ENCODE measurements at places on chromosomes 5 and 9.

GRCh38 chr9:120655005-120655622 lies 59.2 kb downstream of the MEGF9 start:
- DNase-seq = no peak

- no peak for DNase-seq
Observed at GRCh38 chr9:138097501-138097991, 220.0 kb downstream of the CACNA1B start.

- no peak for DNase-seq
Observed at GRCh38 chr5:122311961-122312590, at the start of gene SNCAIP. Gene SNCAIP (plus strand): TSS chr5:122312237. CDS start chr5:122391135, 78,898 bp downstream.

GRCh38 chr5:21154526-21154925 lies 1166.5 kb upstream of the CDH18 start:
- DNase-seq = no peak

DNA sequence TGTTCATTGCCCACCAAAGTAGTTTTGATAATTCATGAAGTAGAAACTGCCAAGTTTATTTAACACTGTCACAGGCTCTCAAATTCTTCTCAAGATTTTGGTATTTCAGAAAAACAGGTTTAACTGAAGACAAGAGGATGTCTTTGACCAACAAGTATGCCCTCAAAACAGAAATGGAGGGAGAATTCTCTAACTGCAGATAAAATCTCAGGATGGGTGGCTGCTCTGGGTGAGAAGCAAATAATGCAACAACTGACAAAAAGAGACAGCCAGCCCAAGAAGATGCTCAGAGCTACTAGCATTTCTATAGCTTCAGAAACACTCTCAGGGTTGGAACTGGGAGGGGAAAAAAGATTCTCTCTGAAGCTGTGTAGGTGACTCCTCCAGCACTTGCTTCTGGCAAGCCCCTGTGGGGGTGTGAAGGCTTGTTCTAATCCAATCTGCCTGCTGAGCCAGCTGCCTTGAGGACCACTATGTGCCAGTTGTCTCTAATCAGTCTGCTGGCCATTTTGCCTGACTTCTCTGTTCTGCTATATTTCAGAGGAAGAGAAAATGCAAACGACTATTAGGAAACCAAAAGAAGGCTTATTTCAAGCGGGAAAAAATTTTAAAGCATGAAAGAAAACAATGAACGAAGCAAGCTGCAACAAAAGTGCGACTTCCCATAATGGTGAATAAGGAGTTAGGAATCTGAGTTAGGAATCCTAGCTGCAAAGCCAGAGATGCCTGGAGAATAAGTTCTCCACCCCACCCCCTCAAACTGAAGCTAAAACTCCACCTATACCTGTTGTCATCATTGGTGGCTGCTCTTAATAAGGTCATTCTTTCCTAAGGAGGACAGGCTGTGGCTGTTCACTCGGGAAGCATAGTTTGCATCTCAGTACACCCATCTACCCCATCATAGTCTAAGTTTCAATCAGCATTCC lies 147.5 kb downstream of the GNAQ start:
- no peak for DNase-seq

GRCh38 chr9:7234144-7234543 lies 476.4 kb downstream of the KDM4C start:
- no peak for DNase-seq

GRCh38 chr9:22119522-22120158 lies 110.5 kb upstream of the CDKN2B start:
- no peak for DNase-seq

- DNase-seq = no peak
Observed at GRCh38 chr9:700365-701282, 140.9 kb upstream of the DMRT1 start.

DNA sequence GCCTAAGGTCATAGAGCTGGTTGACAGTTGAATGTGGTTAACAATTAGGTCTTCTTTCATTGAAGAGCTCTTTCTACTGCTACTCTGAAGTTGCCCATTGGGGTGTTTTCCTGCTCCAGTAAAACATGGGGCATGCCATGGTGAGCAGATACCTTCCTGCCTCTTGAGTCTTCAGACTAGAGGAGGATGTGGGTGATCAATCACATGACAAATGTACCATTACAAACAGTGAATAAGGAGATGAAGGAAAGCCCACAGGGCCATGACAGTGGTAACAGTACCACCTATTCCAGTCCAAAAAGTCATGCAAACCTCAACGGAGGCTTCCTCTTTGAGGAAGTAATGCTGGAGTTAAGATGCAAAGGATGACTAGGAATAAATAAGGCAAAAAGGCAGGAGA lies 73.5 kb downstream of the CYFIP2 start:
- DNase-seq = no peak

- DNase-seq = no peak
Observed at GRCh38 chr9:97794666-97795065, 58.4 kb upstream of the FOXE1 start.

GRCh38 chr9:112002847-112003457 lies 106.3 kb downstream of the UGCG start:
- peak; percentile 57 for DNase-seq

DNA sequence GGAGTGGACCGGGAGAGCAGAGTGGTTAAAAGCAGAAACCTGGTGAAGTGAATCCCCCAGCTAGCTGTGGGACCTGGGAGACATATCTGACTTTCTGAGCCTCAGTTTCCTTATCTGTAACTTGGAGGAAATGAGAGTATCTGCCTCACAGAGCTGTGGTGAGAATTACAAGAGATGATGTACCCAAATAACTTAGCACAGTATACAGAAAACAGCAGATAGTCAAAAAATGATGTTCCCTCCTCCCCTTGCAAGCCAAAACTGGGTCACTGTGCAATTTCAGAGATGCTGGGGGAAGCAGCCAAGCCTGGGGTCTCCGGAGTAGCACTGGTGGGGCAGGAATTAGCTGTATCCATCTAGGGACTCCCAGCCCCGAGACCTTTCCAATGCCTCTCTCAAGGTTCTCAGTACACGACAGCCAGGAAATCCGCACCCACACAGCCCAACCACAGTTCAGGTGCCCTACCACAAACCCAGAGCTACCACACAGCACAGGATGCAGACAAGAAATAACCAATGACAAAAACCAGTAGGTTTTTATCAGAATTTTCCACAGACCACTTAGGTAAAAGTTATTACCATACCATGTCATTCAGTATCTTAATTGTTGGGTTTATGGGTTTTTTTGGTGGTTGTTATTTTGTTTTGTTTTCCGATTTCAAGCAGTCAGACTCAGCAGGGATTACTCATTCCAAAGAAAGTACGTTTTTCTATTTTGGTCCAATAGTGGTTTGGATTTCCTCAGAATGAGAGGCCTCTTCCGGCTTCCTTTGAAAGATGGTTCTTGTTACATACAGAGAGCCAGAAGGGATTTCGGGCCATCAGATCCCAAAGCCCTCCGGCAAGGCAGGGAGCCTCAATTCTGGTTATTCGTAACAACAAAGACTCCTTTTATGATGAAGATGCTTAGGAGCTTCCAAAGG lies 4.9 kb upstream of the HRH2 start:
- no peak for DNase-seq

- no peak for DNase-seq
Observed at GRCh38 chr9:101652601-101653175, 57.9 kb upstream of the PPP3R2 start.

DNA sequence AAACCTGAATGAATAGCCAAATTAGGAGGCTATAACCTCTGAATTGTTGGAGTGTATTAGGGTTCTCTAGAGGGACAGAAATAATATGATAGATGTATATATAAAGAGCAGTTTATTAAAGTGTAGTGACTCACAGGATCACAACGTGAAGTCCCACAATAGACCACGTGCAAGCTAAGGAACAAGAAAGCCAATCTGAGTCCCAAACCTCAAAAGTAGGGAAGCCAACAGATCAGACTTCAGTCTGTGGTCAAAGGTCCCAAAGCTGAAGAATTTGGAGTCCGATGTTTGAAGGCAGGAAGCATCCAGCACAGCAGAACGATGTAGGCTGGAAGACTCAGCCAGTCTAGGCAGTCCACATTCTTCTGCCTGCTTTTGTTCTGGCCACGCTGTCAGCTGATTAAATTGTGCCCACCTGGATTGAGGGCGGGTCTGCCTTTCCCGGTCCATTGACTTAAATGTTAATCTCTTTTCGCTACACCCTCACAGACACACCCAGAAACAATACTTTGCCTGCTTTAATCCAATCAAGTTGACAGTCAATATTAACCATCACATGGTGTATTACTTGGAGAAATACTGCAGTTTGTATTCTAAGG lies 550.6 kb downstream of the CDH10 start:
- no peak for DNase-seq

GRCh38 chr5:179345183-179345432 lies 153 bp downstream of the ADAMTS2 start:
- no peak for DNase-seq

GRCh38 chr5:16456103-16456832 lies 9.3 kb downstream of the ZNF622 start:
- DNase-seq = peak; percentile 36

DNA sequence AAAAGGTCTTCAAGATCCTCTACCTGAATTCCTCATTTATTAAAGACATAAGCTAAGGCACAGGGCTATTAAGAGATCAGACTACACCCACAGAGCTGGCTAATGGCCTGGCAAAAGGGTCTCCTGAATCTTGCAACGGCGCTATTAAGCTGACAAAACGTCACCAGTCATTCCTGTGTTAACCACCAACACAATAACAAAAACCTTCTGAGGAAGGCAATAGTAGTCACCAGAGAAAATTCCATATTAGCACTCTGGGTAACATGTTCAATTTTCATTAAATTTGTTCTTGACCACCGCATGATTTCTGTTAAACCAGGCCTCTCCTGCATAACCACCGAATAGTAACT lies 77.0 kb downstream of the GNAQ start:
- DNase-seq = no peak

DNA sequence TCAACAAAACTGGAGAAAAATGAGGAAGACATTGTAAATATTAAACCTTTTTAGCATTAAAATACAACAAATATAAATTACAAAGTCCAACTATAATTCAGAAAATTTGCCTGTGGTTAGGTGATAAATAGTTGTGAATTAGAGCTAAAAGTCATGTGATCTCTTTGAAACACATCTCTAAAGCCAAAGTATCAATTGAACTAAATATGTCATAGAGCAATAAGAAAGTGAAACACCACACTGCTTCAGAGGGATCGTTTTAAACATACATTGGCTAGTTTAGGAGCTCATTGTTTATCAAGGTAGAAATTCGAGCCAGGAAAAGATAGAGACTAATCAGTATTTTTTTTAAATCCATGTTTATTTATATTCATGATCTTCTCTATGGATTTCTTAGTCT lies 606.3 kb upstream of the ITGA1 start:
- DNase-seq = no peak

DNA sequence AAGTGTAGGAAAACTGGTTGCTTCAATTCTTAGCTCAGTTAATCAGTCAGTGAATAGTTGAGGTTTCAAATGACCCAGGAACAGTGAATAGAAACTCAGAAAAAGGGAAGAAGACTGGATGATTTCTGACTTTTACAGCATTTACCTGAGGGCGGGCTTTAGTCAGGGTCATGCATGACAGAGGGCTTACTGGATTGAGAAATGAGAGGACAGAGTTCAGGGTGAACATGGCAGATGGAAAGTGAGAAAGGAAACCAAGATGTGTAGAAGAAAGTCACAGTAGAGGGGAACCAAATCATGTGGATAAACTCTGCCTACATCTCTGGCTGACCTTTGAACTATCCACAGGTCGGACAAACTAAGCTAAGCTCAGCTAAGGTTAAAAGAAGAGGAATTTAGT lies 596.0 kb downstream of the SEMA5A start:
- no peak for DNase-seq

DNA sequence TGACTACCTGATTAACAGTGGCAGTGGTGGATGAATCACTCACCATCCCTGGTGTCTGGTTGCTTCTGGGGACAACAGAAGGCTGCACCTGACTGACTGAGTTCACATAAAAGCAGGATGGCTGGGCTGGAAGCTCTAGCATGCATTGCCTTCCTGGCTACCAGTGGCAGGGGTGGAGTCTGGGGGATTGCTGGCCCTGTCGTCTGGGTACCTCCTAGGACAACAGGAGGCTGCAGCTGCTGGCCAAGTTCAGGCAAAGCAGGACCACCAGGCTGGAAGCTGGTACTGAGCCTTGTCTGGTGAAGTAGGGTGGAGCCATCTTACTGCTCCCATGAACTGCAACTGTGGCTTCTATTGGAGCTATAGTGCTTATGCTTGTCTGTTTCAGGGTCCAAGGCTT lies 480.8 kb upstream of the CTNND2 start:
- DNase-seq = no peak

DNA sequence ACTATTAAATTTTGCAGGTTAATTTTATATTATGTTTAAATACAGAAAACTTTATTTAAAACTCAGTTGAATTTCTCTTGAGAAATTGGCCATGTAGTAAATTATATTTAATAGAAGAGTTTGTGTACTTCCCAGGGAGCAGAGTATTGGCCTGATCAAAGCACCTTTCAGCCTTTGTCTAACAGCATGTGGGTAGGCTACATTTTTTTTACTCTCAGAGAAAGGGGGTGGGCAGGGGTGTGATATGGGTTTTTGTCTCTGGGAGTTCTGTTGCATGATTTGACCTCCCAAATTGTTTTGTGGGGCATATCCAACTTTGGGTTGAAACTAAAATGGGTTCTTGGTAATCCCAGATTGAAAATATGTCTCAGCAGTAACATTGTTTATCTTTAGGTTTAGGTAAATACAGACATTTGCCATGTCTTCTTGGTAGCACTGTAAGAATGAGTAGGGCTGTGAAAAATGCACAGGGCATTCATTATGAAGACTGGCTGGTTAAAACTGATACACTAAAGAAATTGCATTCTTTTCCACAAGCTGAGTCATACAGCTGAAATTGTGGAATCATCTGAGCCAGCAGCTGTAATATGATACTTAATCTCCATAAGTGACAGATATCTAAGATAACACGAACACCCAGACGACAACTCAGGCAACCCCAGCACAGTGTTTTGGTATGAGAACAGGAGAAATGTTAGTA lies 75.4 kb upstream of the CDKN2B start:
- DNase-seq = peak; percentile 73

- DNase-seq = no peak
Observed at GRCh38 chr5:153636670-153637451, 146.4 kb downstream of the GRIA1 start.

- no peak for DNase-seq
Observed at GRCh38 chr5:178895615-178896571, at the start of gene ZFP2. Gene ZFP2 (plus strand): TSS chr5:178895913. CDS start chr5:178931314, 35,401 bp downstream.

DNA sequence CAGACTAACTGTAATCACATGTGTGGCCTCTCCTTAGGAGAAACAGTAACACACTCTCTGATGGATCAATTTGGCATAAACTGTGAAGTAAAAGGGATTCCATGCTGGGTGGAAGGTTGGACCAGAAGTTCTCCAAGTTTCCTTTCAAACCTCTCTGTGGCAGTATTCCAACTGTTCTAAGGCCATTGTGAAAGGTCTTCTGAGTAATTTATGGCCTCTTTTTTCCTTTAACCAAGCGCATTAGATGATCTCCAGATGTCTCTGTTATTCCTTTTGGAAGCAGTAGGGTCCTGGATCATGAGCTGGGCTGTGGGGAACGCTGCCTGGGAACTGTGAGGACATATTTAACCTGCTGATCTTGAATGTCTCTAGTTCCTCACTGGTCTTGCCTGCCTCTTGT lies 80.6 kb upstream of the IL6ST start:
- DNase-seq = no peak

- no peak for DNase-seq
Observed at GRCh38 chr5:180208038-180208434, 975 bp downstream of the RASGEF1C start.

GRCh38 chr9:34185778-34186551 lies 7.1 kb downstream of the UBAP1 start:
- DNase-seq = peak; percentile 45

GRCh38 chr9:111436571-111436970 lies 47.6 kb downstream of the ECPAS start:
- DNase-seq = no peak
